ENCODE measurements at places on chromosomes 3 and 15.
A peak's percentile ranks its signal among the peaks of the same experiment; 100 is the strongest.

GRCh38 chr15:71708051-71708429 is 102.3 kb upstream of the NR2E3 start:
- DNase-seq, result no peak

GRCh38 chr3:69304396-69304795 is 81.5 kb downstream of the FRMD4B start:
- DNase-seq, result no peak

DNA sequence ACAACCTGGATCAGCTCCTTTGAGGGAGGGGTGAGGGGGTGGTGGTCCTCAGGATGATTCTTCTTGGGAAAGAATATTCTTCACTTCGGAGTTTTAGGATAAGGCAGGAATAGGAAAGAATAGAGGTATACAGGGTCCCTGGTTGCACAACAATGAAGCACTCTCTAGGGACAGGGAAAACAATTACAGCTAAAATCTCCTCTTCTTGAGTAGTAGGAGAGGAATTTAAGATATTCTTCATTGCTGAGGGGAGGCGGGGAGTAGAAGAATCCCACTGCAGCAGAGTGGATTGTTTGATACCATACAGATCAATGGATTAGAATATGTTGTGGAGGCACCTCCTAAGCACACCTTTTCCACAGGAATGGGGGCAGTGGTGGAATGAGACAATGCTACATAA is 20.5 kb downstream of the SLC9C1 start:
- no peak for DNase-seq

GRCh38 chr3:1232276-1232675 is 139.5 kb downstream of the CNTN6 start:
- DNase-seq, result no peak

- DNase-seq, result no peak
These were observed 2.0 kb downstream of the BHLHE40 start for GRCh38 chr3:4981294-4981664.

GRCh38 chr15:38053776-38054175 is 119.3 kb downstream of the TMCO5A start:
- no peak for DNase-seq

DNA sequence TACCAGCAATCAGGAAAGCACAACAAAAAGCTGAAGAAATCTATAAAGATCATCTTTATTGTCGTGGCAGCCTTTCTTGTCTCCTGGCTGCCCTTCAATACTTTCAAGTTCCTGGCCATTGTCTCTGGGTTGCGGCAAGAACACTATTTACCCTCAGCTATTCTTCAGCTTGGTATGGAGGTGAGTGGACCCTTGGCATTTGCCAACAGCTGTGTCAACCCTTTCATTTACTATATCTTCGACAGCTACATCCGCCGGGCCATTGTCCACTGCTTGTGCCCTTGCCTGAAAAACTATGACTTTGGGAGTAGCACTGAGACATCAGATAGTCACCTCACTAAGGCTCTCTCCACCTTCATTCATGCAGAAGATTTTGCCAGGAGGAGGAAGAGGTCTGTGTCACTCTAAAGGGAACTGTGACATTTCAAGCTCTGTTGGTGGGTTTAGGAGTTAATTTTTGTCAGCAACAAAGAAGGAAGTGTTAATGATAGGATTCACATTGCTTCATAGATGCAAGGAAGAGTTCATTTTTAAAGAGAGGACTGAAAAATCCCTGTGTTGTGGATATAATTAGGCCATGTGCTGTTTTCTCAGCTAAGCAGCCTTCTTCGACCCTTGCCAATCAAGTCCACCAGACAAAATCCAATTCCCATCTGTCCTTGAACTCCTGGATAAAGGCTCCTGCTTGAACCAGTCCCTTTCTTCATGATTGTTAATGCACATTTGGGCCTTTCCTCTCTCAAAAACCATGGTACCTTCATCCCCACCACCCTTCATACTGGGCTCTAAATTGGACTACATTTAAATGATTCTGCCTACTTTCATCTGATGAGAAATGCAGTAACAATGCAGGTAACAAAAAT is 1.2 kb downstream of the GPR15 start:
- no peak for DNase-seq

GRCh38 chr15:71634820-71635560 is 175.4 kb upstream of the NR2E3 start:
- no peak for DNase-seq

GRCh38 chr15:51108933-51109550 is 14.3 kb upstream of the TNFAIP8L3 start:
- DNase-seq, result peak; percentile 50

GRCh38 chr15:88139936-88140335 is 116.6 kb downstream of the NTRK3 start:
- no peak for DNase-seq

GRCh38 chr3:73653877-73654276 is 29.1 kb upstream of the PDZRN3 start:
- no peak for DNase-seq

DNA sequence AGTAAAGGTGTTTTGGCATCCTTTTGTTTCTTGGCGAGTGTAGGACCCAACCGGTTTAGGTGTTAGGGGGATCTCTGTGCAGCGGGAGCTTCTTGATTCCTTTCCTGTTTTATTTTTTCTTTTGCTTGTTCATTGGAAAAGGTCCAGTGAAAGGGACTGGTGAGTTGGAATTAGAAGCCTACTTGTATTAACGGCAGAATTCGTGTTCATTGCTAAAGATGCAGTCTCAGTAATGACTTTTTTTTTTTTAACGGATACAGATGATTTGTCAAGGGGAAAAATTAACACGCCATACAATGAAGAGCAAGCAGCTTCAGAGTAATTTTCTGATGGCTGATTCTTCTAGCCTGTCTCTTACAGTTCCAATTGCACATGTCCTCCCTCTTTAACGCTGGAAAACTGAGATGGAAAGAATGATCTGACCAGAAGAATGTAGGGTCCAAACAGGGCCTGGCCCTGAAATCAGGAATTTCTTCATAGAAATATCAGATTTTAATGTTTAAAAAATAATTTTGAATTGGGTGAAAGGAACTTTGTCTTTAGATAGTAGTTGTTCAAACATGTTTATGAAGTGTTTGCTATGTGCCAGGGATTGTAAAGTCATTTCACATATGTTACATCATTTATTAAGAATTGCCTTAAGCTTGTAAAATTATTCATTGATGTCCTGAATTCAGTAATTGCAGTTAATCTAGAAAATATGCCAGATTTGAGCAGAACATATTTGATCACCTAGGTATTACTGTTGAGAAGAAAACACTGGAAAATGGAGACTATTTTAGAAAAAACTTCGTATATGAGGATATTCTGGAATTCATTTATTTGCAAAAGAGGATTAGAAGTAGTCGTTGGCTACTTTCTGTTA is 1.4 kb downstream of the MAPK6 start:
- DNase-seq, result peak; percentile 26

- no peak for DNase-seq
These were observed 775.0 kb downstream of the DIPK2A start for GRCh38 chr3:144746631-144747030.

DNA sequence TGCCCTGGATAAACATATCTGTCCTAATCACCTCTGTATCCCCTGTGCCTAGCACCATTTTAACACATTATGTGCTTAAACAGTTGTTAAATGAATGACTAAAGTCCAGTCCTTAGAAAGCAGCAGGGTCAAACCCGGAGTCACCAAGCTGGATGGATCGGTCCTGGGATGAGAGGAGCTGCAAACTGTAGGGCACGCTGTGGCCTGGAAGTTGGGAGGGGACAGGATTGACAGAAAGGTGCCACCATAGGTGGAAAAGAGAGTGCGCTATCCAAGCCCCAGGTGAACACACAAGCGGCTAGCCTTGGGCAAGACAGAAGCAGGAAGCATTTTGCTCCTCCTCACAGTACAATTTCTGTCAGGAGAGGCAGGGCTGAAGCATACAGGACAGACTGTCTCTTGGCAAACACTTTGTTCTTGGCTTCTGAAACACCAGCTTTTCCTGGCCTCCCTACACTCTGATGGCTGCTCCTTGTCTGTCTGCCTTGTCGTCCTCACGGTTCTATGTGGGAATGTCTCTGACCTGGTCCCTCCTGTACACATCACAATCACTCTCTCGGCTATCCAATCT is 48.4 kb upstream of the KY start:
- DNase-seq, result no peak

GRCh38 chr3:19030522-19030839 is 117.8 kb upstream of the KCNH8 start:
- no peak for DNase-seq

GRCh38 chr3:107637416-107638183 is 114.8 kb downstream of the BBX start:
- peak; percentile 73 for DNase-seq

DNA sequence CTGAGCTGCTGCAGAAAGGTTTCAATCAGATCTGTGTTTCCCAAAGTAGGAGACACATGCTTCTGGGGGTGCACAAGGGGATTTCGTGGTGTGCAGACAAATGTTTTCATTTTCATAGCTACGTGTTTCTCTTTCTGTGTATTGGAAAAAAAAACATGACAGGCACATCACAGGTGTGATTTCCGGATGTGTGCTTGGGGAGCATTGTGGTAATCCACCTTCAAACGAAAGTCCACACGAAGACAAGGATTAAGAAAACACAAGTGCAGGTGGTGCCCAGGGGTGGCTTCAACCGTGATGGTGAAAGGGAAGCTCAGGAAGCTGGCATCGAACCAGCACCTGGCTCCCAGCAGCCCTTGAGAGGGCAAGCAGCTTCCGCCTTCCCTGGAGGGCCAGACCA is 164.6 kb upstream of the LINGO1 start:
- DNase-seq, result no peak

DNA sequence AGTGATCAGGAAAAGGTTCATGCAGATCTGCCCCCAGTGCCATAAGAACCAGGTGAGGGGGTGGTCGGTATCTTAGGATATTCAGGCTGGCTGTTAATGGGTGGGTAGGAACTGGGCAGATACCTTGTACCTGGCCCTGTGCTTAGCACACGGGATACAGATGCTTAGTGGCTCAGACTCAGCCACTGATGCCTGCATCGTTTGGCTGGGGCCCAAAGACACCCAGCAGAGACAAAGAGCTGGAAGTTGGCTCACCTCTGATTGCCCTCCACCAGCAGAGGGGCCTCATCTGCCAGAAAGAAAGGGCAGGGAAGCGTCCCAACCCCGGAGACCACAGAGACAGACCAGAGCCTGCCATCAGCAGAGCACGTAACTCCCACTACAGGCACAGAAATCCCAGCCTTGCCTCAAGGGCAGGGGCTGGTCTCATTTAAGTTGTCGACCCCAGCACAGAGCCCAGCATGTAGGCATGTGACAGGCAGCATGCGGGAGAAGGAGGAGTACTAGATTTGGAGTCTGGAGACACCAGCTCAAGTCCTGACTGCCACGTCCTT is 64.1 kb upstream of the SLC6A1 start:
- no peak for DNase-seq

DNA sequence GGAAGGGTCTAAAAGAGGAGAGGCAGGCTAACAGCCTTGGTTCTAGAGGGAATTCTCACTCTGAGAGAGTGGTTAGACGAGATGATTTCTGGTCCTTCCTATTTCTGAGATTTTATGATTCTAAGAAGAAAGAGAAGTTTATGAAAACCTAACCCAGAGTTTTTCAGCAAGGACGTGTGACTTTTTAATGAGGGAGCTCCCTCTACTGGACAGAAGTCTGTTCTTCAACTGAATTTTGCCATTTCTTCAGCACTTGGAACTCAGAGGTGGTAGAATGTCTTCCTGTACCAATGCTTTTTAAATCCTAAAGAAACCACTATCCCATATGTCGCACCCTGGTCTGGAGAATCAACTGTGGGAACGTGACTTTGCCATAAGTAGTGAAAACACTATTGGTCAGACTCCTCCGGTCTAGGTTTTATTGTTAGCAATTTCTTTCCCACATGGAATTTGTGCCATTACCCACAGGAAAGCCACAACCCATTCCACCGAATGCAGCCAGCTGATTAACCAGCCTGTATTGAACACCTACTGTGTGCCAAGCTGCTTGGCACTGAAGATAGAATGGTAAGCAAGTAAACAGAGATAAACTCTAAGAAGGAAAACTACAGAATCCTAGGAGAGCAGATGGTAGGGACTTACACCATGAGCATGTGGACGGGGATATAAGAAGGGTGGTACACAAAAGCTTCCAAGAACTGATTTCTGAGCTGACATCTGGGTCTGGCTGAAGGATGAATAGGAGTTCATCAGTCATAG is 199.5 kb upstream of the LMCD1 start:
- peak; percentile 62 for DNase-seq

- no peak for DNase-seq
These were observed 9.5 kb downstream of the PCSK6 start for GRCh38 chr15:101479851-101480612.

GRCh38 chr3:130853581-130853980 is 40.3 kb upstream of the ATP2C1 start:
- DNase-seq, result no peak

DNA sequence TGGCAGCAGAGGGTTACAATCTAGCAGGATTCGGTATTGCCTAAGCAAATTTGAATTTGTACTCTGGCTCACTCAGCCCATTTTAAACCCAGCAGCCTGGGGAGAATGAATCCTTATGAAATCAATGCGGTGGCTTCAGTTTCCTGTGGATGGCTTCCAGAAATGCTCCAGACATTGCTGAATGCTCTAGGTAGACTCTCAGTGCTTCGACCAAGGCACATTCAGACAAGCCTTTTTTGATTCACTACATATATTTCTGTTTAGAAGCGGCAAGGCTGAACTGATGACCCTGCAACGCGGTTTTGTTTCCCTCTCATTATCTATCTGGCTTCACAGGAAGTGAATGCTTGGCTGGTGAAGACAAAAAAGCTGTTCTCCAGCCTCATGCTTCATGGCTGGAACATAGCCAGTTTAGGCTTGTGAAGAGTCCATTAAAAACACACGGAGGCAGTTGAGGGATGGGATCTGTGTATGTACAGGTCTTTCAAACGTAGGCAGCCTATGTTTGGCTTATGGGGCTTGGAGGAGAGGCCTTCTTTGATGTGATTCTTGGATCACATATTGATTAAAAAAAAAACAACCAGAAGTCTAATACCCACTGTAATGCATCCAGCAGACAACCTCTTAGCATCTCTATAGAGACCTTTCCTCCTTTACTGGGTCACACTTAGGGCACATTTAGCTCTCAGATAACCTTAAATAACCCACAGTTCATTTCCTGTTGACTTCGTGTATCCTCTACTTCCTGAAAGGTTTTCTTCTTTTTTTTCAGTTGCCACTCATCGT is 400.2 kb upstream of the TBL1XR1 start:
- peak; percentile 90 for DNase-seq

DNA sequence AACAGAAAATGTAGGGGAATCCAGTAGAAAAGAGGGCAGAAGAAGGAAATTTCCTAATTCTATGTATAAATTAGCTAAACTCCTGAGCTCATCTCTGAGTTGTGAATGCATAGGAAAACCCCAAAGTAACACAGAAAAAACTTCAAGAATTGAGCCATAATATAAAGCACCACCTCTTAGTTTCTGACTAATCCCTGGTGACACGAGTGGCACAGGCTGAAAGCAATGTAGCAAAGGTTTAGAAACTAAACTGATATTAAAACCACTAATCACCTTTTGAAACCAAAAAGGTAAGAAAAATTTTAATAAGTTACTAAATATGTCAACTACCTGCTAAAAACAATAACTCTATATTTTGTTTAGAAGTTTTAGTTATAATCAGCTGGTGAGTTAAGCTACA is 255.6 kb upstream of the NECTIN3 start:
- peak; percentile 15 for DNase-seq

- no peak for DNase-seq
These were observed 245.7 kb downstream of the FGF12 start for GRCh38 chr3:192481638-192482037.
